ENCODE measurements at places on chromosomes 6 and 20.

DNA sequence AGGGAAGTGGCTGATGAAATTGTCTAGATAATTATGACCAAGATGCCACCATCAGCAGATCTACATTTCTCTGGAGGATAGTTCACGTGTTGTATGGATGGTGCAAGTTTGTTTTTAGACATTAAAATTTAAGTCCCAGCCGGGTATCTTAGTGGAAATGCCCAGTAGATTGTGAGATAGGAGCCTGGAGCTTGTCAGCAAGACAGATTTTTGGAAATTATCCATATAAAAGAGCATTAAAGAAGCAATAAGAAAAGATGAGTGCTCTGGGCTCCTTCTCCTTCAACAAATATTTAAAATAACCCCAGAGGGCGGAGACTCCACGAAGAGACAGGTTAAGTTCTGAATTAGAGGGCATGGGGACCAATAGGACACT lies 47.6 kb upstream of the SMLR1 start:
- DNase-seq, result no peak

- no peak for DNase-seq
These were observed 43.9 kb downstream of the TRPC4AP start for GRCh38 chr20:35048739-35049138.

GRCh38 chr20:44648068-44648467 lies 3.4 kb downstream of the ADA start:
- DNase-seq, result no peak

- DNase-seq, result no peak
These were observed 294.6 kb upstream of the POU3F2 start for GRCh38 chr6:98539741-98540140.

DNA sequence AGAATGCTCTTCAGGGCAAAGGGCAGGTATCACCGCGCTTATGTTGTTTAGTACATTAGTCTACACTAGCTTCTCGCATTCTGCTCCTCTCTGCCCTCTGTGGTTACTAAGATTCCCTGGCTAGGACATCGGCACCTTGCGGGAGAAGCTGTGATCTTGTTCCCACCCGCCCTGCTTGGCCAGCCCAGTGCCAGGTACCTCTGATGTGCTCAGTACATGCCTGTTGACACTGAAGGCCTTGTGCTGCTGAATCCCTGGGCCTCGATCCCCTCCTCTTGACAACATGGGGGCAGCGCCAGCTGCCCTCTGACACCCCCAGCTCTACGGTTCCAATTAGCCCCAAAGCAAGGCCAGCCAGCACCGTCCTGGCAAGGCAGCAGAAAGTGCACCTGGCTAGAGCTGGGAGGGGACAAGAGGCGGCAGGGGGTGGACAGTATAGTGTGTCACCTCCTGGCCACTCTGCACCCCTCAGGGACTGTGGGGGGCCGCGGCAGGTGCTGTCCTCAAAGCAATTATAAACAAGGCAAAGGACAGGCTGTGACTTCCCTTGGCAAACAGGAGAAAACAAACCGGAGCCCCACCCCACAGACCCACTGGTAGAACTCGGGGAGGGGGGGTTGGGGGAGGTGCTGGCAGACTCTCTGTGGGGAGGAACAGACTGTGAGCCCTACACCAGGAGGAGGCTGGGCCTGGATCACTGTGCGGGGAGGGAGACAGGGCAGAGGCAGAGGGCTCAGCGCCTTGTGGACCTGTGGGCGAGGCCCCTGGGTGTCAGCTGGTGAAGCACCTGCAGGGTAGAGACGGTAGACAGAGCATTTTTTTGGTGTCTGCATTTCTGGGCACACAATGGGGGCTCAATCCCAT lies 7.1 kb downstream of the TFEB start:
- DNase-seq, result peak; percentile 9

DNA sequence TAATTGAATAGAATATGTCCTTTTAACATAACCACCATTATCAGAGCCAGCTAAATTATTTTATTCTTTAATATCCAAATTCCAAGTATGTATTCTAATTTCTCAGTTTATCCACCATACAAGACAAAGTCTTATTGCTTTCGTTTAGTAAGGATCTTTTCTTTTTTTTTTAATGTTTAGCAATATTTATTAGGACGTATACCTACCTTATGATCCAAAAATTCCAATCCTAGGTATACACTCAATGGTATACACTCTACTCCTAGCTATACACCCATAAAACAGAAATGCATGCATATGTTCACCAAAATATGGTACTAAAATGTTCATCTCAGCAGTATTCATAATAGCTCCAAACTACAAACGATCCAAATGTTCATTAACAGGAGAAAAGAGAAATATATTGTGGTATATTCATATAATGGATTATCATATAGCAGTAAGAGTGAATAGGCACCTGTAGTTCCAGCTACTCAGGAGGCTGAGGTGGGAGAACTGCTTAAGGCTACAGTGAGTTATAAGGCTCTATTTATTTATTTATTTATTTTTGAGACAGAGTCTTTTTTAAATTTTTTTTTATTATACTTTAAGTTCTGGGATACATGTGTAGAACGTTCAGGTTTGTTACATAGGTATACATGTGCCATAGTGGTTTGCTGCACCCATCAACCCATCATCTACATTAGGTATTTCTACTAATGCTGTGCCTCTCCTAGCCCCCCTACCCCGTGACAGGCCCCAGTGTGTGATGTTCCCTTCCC lies 17.3 kb downstream of the TNFAIP3 start:
- DNase-seq, result no peak
